Activated naive CD4-positive, alpha-beta T cell treated with anti-CD3 and anti-CD28 coated beads for 36 hours (primary cell): ENCODE measurements at places on chromosomes 3 and 15.

DNA sequence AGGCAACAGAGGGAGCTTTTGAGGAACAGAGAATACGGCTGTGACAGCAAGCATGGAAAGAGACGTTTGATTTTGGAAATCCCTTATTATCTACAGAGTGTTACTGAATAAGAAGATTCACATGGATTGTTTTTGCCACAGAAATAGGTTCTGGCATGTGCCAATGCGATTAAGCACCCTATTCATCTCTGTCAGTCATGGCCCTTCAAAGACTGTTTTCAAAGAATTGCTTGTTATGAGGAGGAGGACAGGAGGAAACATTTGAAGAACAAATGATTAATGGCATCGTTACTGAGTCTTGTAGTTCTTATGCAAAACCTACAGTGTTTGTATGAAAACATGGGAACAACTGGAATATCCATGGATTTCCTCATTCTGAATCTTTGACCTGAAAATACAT lies 86.2 kb downstream of the EPHA6 start:
- no peak for DNase-seq

GRCh38 chr3:117558681-117559080 lies 849.1 kb downstream of the TUSC7 start:
- no peak for DNase-seq

GRCh38 chr3:46261926-46262594 lies 19.8 kb downstream of the CCR3 start:
- no peak for DNase-seq

- DNase-seq, result no peak
Observed at GRCh38 chr3:5390221-5390620, 202.7 kb downstream of the EDEM1 start.

GRCh38 chr15:45456212-45457106 lies 66.1 kb downstream of the SLC30A4 start:
- DNase-seq, result peak; percentile 77

DNA sequence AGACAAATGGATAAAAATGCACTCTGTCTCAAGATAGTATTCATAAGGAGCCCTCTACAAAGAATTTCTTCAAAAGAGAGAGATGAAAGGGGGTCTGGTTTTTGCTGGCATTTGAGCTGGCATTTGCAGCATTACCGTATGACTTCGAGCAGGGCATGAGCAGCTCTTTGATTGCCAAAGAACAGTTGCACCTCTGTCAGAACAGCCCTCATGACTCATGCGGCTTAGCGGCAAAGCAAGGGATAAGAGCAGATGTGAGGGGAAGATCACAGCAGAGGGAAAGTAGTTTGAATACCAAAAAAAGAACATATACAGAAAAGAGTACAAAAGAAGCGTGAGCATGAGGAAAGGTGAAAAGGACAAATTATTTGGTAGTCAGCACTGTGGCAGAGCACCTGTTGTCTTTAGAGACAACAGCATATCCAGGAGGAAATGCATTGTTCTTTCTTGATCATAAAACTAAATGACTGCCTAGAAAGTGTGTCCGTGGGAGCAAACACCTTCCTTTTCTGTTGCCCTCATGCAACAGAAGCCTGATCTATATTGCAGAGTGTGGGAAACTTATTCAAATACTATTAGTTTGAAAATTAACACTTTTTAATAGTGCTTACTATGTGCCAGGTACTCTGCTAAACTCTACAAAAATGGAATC lies 80.5 kb upstream of the SLC24A5 start:
- peak; percentile 29 for DNase-seq

- DNase-seq, result no peak
Observed at GRCh38 chr15:80482696-80483095, 78.5 kb downstream of the ARNT2 start.

- DNase-seq, result no peak
Observed at GRCh38 chr15:63196842-63197241, 7.4 kb downstream of the RAB8B start.

- DNase-seq, result no peak
Observed at GRCh38 chr15:65682404-65682911, 60.7 kb downstream of the SLC24A1 start.

DNA sequence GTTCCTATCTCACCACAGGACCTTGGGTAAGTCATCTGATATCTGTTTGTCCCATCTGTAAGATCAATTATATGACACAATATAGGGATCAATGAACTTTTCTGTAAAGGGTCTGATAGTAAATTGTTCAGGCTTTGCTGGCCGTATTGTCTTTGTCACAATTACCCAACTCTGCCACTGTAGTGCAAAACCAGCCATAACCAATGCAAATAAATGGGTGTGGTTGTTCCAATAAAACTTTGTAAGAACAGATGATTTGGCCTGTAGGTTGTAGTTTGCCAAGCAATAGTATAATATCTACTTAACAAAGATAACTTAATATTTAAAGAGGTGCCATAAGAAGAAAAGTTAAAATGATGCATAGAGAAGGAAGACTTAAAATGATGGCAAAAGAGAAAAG lies 210.8 kb downstream of the VPS13C start:
- no peak for DNase-seq

DNA sequence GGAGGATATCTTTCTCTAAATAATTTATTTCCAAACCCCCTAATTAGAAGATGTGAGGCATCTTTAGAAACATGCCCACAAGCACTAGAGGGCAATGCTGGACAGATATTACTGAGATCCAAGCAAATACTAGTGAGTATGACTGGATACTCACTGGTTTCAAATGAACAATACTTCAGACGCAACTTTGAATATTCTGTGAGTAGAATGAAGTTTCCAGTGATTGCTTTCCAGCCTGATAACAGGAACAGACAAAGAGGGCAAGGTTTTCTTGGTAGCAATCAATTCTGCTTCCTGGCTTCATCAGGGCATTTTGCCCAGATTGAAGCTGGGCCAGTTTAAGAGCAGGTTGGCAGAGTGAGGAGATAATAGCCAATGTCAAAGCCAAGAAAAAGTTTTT lies 442.6 kb upstream of the PDZRN3 start:
- no peak for DNase-seq

GRCh38 chr3:149221783-149222517 lies at the start of gene CP:
TSS of gene CP (minus strand) at chr3:149221829. CDS start at chr3:149221792, 37 bp downstream.
- no peak for DNase-seq

GRCh38 chr3:132090921-132091320 lies 56.1 kb upstream of the CPNE4 start:
- no peak for DNase-seq

DNA sequence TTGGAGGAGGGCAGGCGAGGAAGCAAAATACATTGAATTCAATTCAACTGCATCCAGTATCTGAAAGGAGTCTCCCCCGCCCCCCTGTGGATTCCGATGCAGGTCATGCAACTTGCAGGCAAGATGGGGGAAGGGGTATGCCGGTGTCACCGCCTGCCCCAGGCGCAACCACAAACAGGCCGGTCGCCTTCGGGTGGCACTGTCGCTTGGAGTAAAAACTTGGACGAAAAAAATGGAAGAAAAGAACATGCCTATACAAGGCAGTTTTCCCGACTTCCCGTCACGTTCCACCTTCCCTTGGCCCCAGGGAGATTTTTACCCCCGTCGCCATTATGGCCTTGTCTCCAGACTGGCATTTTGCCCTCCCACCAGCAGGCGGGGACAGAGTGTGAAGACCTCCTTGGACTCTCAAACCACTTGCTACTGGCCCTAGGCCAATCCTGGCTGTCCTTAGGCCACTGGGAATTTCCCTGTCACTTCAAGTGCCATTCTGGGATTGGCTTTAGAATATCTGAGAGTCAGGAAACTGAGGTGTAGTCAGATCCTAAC lies 1.6 kb upstream of the NTRK3 start:
- peak; percentile 57 for DNase-seq

GRCh38 chr3:47162697-47163168 lies 1.2 kb downstream of the SETD2 start:
- DNase-seq, result no peak
